ENCODE measurements at places on chromosomes 13 and 19.

GRCh38 chr19:49848938-49849337 lies 2.0 kb upstream of the PTOV1 start:
- no peak for DNase-seq

DNA sequence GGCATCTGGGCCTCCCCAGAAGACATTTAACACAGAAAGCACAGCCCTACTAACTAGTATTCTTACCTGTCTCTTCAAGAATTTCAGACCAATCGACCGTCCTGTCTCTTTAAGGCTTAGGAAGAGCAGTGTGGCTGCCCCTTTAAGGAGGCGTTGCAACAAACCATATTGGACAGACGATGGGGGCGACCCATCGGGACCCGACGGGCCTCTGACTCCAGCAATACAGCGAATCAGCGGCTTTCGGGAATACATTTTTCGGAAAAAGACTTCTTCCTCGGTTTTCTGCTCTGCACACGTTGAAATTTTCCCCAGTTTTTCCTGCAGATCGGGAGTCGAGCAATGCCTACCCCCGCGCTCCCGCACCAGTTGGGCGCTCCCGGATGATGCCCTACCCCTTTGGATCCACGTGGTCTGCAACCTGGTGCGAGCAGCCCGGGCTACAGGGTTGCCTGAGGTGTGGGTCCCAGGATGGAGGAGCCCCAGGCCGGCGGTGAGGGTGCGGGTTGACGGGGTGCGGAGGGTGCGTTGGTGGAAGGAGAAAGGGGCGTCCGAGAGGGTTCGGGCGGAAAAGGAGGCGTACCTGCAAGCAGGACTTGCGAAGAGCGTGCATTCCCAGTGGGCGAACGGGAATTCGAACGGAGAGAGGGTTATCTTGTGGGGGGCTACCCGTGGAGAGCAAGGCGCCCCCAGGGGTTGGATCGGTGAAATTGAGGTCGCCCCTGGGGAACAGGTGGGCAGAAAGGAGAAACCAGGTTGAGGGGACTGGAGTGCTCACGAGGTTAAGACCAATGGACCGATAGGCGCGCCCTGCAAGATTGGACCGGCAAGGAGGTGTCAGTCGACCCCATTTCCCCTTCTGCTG lies at the start of gene POLR1G:
Gene POLR1G, plus strand, starts transcription at position 419 of the 865 bp plus-strand sequence. Its CDS starts 53 bp downstream, at position 472.
- DNase-seq = peak; percentile 59

- no peak for DNase-seq
Observed at GRCh38 chr13:70253411-70253810, 145.2 kb upstream of the KLHL1 start.

DNA sequence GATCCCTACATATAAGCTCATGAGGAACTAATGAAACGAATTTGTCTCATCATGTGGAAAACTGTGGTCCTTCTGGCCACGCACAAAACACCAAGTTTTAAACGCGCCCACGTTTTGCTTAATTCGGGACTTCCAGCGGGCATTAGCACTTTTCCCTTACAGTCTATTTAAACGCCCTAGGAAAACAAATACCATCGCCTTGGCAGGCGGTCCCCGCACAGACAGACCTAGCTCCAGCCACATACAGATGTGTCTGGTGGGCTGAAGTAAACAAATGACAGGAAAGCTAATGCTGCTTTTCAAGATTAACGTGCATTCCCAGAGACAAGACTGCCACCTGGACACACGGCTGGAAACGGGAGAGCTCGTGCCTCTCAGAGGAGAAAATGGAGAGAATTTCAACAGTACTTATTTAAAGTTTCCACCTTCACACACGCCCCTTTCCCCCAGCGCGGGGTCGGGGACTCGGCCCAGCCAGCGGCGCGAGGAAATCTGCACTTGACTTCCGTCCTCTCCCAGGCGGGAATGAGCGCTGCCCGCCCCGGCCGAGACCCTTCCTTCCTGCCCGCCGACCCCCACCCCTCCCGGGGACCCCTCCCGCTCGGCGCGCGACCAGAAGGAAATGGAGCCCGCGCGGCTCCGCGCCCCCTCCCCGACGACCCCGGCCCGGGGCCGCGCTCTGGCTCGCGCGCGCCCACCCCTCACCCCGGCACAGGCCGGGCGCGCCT lies 931 bp downstream of the USP12 start:
- no peak for DNase-seq

DNA sequence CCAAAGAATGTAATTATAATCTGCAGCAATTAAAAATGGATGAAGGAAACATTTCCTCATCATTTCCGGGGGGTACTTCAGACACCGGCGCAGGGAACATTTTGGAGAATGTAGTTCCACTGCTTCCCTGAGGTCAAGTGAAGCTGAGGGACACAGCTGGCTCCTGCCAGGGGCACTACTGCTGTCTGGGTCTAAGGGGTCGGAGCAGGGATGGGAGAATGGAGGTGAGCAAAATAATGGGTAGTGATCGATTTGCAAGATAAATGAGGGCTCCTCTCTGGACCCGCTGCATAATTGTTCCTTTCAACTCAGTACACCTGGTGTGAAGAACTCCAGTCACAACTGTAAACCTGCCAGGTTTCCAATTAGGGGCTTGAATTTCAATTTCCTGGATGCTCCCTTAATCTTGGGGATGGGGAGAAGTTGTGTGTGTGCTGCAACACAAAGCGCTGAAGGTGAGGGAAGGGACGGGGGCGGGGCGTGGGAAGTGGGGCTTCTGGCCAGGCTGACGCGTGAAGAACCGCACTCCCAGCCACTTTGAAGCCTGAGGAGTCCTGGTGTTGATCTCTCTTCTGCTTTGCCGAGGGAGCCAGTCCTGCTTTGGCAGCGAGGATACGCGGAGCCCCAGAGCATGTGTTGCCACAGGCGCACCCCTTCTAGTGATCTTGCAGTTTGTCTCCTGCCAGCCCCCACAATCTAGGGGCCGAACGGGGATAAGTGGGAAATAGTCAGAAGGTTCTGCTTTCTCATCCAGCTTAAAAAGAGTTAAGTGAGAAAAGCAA lies 57.9 kb upstream of the PCDH8 start:
- DNase-seq = no peak

GRCh38 chr13:28067491-28067890 lies 32.9 kb downstream of the FLT3 start:
- DNase-seq = no peak

- no peak for DNase-seq
Observed at GRCh38 chr19:51593138-51593890, 22.2 kb downstream of the ZNF175 start.

DNA sequence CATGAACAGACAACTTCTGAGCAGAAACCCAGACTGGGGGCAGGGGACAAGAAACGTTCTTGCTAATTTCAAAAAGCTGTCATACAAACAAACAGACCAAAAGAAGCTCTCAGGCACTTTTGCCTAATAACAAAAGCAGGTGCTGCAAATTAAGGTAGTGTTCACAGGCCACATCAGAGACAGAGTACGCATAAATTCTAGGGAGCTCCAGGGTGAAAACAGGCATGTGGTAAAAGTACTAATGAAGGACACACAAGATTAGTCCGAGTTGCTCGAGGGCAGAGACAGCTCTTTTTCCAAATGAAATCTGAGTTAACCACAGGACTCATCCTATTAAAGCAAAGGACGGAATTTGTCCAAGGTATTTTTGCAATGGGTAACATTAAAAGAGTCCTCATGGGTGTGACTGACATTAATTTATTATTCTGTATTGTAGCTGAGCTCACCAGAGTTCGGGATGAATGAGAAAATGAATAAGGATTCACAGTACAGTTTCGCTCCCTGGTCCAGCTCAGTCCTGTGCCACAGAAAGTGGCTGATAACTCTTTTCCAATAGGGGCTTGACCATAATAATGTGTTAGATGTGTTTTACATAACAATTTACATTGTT lies 197.3 kb downstream of the LHFPL6 start:
- no peak for DNase-seq

DNA sequence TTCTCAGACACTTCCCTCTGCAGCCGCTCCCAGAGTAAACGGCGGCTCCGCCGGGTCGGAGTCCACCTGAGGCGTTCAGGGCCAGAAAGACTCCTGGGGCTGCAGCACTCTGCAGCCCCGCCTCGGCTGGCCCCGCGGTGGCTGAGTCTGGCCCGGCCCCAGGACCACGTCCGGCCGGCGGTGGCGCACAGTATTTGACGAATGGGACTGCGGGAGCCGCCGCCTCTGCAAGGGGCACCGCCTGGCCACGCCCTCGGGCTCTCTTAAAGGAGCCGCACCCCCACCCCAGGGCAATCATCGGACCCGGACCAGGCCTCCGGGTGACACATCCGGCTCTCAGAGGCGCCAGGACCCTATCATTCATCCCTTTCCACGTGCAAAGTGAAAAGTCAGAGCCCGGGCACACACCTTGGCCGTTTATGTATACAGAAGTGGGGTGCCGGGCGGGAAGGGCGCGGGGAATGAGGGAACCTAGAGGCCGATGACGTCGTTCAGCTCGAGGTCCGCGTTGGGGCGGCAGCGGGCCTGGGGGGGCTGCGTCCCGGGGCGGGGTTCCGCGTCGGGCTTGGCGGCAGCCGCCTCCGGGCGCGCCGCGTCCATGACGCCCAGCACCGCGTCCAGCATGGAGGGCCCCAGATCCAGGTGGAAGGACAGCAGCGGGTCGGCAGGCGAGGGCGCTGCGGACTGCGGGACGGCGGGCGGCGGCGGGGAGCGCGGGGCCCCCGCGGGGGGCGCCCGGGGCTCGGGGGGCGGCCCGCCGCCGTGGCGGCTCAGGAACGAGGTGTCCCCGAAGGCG lies 1.2 kb upstream of the LENG9 start:
- DNase-seq = peak; percentile 47

DNA sequence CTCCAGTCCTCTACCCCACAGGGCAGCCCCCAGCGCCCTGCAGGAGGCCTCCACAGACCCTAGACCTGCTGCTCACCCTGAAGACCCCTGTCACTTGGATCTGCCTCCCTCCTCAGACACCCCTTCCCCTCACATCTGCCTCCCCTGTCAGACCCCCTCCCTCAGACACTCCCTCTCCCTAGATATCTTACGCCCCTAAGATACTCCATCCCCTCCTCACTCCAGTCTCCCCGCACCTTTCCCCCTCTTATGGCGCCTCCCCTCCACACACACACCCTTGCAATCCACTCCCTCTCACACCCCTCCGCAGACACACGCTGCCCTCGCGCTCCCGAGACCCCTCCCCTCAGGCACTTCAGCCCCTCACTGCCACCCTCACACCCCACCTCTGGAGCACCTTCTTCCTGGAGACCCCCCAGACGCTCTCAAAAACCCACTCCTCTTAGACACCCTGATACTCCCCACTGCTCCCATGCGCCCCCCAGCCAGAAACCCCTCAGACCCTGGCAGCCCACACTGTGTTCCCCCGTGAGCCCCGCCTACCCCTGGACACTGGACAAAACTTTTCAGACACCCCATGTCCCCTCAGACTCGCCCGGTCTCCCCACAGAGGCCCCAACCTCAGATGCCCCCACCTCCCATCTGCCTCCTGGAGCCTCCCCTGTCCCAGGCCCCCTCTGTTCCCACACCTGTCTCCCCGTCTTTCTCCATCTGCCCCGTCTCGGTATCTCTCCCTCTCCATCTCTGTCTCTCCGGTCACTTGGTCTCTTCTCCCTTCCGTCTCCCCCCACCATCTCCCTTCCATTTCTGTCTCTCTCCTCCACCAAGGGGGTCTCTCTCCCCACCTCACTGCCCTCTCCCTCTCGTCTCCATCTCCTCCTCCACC lies 14.5 kb downstream of the ERFL start:
- no peak for DNase-seq
